ENCODE measurements at places on chromosomes 4 and X.

GRCh38 chr4:184099535-184099966 lies 118.1 kb downstream of the ENPP6 start:
- no peak for DNase-seq

DNA sequence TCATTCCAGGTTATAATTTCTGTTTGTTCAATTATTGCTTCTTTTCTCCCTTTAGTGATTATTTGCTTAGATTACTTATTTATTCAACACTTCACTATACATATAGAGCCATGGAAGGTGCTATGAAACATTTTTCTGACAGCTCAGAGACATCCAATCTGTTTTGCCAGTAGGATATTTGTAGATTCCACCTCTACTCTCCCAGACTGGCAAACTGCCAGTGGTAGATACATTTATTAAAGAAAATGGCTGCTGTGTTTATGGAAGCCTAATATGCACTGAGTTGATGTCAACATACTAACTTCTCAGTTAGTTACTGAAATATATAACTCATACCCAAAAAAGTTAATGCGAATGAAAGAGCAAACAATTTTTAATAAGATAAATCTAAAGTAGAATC lies 348.6 kb downstream of the TRAM1L1 start:
- no peak for DNase-seq

DNA sequence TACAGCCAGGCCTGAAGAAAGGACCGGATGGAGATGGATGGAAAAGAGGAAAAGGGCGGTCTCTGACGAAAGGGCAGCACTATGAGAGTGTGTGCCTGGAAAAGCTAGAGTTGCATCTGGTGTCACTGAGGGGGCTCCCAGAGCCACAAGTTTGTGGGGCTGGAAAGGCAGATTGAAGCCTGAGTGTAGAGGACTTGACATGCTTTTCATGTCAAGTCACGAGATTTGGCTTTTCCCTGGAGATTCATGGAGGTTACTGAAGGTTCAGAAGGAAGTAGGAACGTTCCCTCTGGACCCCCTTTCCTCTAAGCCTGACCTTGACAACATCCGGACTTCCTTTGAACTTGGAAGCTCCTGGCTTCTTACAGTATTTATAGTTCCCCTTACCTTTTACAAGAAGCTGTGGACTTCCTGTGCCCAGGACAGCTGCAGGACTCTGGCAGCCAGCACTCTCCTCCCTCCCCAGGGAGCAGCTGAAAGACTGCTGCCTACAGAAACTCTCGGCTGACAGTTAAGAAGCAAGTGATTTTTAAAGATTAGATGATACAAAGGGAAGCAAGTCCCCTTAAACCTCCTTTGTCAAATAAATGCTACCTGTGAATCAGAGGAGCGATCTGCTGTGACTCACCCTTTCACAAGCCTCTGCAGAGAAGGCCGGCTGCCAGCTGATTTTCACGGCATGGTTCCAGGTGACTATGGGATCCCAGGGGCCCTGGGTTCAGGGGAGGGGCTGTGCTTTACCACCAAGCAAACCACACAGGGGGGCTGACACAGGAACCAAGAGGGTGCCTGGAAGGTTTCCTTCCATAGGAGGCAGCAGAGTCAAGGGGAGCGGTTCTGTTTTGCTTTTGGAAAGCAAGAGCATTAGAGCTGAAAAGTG lies 72.9 kb upstream of the STIM2 start:
- DNase-seq, result peak; percentile 36

- DNase-seq, result no peak
Measured at GRCh38 chr4:173174594-173175012, 6.0 kb downstream of the GALNT7 start.

- DNase-seq, result no peak
Measured at GRCh38 chrX:74922922-74923543, 2.2 kb downstream of the NEXMIF start.

DNA sequence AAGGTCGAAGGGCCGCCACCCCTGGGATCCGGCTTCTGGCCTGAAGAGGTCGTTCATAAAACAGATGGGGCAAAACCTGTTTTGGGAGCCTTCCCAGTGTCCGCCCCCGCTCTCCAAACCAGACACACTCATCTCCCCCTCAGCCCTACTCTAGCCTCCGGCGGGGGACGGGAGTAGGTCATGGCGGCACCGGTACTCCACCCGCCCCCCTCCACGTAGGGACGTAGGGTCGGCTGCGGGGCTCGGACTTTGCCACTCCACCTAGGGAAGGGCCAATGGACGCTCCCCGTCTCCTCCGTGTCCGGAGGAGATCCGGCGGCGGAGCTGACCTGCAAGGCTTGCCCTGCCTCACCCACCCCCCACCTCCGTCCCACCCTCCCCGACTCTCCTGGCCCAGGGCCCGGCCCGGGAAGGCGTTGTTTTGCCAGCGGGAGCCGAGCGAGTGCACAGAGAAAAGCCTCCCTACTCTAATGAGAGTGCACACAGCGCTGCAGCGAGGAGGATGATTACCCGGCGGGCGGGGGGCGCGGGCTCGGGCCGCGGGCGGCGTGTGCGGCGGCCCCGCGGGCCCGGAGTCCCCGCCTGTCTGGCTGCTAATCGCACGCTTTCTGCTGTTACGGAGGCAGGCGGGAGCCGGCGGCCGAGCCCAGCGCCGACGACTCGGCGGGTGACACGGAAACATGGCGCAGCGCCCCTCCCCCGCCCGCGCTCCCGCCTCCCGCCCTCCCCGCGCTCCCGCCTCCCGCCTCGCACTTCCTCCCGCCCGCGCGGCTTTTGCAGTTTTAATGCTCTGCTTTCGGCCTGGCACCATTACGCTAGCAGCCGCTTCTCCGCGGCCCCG lies 8.3 kb upstream of the BCOR start:
- DNase-seq, result no peak

DNA sequence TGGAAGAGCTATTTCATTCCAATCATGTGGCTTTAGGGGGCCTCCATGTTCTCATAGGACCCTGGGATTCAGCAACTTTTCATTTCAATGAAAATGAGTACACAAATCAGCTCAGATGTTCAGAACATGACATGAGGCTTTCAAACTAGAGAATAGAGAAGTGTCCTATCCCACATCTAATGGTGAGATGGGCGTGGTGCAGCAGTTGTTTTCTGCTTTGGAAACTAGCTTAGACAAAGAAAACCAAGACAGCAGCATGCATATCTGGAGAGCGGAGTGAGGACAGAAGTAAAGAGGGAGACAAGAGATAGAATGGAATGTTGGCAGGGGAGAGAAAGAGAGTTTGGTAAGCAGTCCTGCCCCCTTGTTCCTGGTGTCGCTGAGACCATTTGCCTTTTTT lies 1009.1 kb upstream of the IGFBP7 start:
- DNase-seq, result no peak

GRCh38 chr4:15001248-15001868 lies 923 bp upstream of the CPEB2 start:
- DNase-seq, result no peak

- no peak for DNase-seq
Measured at GRCh38 chr4:102497986-102498385, 3.2 kb upstream of the NFKB1 start.

- DNase-seq, result no peak
Measured at GRCh38 chrX:7486505-7486904, 338.6 kb upstream of the PUDP start.

GRCh38 chr4:80279751-80280150 lies 13.3 kb downstream of the FGF5 start:
- DNase-seq, result no peak

- no peak for DNase-seq
Measured at GRCh38 chr4:105836537-105836936, 58.7 kb upstream of the NPNT start.

DNA sequence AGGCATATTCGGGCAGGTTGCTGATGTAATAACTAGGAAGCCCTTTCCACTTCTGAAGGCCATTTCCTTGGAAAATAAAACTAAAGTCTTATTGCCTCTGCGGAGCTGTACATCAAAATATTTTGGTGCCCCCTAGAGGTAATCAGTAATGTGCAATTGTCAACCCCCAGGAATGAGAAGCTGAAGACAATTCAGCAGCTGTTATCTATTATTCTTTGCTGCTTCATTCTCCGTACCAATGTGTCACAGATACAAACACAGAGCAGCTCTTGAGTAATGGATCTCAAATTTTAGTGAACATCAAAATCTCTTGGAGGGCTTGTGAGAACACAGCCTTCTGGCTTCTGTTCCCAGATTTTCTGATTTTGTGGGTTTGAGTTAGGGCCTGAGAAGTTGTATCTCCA lies 3.5 kb upstream of the SLIT2 start:
- DNase-seq, result no peak

DNA sequence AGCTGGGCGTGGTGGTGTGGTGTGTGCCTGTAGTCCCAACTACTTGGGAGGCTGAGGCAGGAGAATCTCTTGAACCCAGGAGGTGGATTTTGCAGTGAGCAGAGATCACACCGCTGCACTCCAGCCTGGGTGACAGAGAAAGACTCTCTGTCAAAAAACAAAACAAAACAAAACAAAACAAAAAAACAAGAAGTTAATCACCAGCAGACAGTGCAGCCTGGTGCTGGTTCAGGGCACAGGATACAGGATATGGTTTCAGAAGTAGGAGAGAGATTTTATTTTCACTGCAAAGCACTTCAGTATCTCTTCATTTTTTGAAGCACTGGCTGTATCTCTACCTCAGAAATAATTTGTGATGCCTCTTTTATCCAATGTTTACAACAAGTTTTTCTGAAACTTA lies 1222.9 kb upstream of the PRKX start:
- DNase-seq, result no peak

GRCh38 chr4:101347557-101348366 lies 436 bp upstream of the PPP3CA start:
- peak; percentile 98 for DNase-seq

DNA sequence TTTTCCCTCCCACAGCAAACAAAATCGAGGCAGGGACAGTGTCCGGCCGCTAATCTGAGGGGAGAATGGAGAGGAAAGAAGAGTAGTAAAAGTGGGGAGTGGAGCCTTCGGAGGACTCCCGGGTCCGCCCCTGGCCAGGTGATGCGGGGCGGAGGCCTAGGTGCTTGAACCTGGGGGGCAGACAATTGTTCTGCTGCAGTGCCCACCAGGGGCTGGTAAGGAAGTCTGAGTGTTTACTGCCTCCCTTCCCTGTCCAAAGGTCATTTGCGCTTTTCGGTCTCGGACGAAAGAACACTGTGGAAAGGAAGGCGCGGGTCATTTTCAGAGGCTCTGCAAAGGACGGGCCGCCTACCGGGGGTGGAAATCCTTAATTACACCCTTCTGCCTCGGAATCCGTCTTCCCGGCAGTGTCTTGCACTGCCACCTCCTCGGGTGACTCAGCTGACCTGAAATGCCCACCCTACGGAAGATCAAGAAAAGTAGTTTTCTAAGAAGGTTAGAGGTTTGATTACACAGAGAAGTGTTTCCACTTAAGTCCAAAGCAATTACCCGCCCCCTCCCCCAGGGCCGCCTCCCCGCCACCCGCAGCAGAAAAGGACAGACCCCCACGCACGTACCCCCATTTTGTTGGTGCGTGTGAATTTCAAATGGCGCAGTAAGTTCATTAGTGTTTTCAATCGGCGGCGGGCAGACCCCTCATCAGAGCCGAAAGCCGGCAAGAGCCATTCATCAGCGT lies 99.9 kb upstream of the TENM3 start:
- no peak for DNase-seq

DNA sequence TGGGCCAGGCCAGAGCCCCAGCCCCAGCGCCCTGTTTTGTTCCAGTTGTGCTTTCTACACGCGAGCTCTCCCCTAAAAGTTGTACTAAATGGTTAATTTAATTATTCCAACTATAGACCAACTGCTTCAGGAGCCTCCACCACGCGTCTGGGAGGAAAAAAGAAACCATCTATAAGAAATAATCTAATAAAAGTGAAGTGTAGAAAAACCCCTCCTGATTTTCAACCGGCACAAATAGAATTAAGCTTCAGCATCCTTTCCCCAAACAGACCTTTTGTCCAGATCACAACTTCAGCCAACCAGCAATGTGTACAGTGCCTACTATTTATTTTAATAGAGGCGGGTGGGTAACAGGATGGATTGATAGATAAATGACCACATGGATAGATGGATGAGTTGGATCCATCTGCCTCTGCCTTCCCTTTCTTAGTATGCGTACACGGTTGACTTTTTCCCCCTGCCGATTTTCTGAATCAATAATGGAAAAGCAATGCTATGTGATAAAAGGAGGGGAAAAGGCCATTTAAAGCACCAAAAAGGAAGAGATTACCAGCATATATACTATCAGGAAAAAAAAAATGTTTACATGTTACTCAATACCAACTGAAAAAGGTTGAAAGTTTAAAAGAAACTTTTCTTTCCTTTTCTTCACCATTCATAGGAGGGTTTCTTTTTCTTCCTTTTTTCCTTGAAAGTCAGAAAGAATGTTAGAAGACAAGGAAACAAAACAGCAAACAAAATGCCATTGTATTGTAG lies 3.7 kb upstream of the PHOX2B start:
- no peak for DNase-seq

DNA sequence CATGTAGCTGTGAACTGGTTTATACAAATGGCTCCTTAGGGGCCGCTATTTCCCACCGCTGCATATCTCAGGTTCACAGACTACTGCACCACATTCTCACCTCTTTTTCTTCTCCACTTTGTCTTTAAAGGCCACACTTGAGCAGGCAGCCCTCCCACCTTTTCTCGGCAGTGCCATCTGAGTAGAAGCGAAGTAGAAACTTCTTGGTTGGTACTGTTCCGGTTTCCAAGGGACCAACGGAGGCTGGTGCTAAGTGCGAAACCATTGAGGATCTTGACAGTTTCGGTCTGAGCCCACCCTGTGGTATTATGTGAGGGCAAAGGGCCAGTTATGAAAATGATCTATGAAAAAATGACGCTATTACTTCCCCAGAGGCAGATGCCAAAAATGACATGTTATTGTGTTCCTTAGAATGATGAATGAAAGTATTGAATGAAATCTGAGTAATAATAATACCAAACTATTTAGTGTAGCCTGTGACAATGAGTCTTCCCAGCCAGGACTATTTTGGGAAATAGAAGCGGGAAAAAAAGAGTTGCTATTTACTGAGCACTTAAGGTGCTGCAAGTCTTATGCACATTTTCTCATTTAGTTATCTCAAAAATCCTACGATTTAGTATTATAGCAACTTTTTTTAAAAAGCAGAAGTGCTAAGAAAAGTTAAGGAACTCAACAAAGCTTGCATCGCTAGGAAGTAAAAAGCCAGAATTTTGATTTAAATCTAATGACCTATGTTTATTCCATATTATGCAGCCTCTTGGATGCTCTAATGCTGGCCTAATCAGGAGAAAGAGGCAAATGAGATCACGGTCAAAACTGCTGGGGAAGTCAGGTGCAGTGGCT lies 29.6 kb upstream of the CHRNA9 start:
- peak; percentile 50 for DNase-seq

DNA sequence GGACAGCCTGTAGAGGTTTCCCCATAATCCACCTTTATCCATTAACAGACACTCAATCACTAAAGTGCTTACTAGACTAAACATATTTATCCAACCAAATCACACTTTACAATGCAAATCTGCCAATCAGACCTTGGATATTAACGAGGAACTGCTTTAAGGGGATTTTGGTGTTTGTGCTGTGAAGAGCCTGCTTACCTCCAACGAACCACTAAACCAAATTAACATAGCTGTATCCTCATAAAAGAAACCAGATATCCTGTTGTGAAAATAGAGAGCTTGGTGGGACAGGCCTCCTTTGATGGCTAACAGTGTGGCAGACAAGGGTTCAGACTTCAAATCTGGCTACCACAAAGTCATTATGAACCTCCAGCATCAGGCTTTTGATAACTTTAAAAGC lies 252.6 kb upstream of the HAND2 start:
- no peak for DNase-seq
